Testis (tissue), 5 donors: ENCODE measurements at places on chromosomes 4 and X. TPM values are rescaled to one million over a fixed set of nuclear protein-coding genes. Genes with fewer than 3 reads are reported as not detected.

Gene GPRIN3
- total RNA-seq = 2.5 TPM

Gene LRAT
- total RNA-seq = 6.6 TPM

Gene IRS4
- total RNA-seq = 0.31 TPM

Gene CCNI
- total RNA-seq = 261 TPM

Gene DUSP9
- total RNA-seq = 10.2 TPM

Gene TMPRSS11D
- not detected for total RNA-seq

Gene MAP3K15
- total RNA-seq = 2.5 TPM

Gene TMEM255A
- total RNA-seq = 0.87 TPM

Gene ANK2
- total RNA-seq = 28.0 TPM

Gene PRRG3
- 0.94 TPM for total RNA-seq

Gene USP51
- total RNA-seq = 9.6 TPM

Gene LONRF3
- 9.7 TPM for total RNA-seq

Gene PTPN13
- total RNA-seq = 48.9 TPM

Gene SHROOM3
- 6.4 TPM for total RNA-seq

Gene RBM41
- total RNA-seq = 41.2 TPM

Gene RAB9B
- 3.0 TPM for total RNA-seq

Gene SPANXD
- 13.9 TPM for total RNA-seq

Gene HPSE
- total RNA-seq = 2.3 TPM

Gene RIPPLY1
- not detected for total RNA-seq

Gene AFM
- total RNA-seq = not detected

Gene NSDHL
- 17.9 TPM for total RNA-seq

Gene GAGE12E
- not detected for total RNA-seq
